H1 (cell line): ENCODE measurements at places on chromosomes 11 and 22. TPM values are rescaled to one million over a fixed set of nuclear protein-coding genes. Genes with fewer than 3 reads are reported as not detected.

- H3K36me3 ChIP-seq: no peaks in the 10 kb centered on the region
- no peak overlapping the region for H3K4me3 ChIP-seq
- no peak overlapping the region for H3K27ac ChIP-seq
- H3K27me3 ChIP-seq: no peaks in the 10 kb centered on the region
- DNase-seq: no peak
Measured at GRCh38 chr11:45654231-45655011, 11.0 kb downstream of the CHST1 start.

- H3K36me3 ChIP-seq: no peaks in the 10 kb centered on the region
- no peaks in the 10 kb centered on the region for H3K27me3 ChIP-seq
- no peak overlapping the region for H3K4me3 ChIP-seq
- DNase-seq: peak; percentile 95
Measured at GRCh38 chr11:46315033-46315738, 32.1 kb upstream of the DGKZ start.

- H3K27me3 ChIP-seq: peaks cover 30% of the 10 kb centered on the region
- no peak overlapping the region for H3K4me3 ChIP-seq
- no peaks in the 10 kb centered on the region for H3K36me3 ChIP-seq
- peaks cover 11% of the 10 kb centered on the region for H3K4me1 ChIP-seq
- no peak overlapping the region for H3K27ac ChIP-seq
Measured at GRCh38 chr11:114075891-114076441, 16.5 kb downstream of the ZBTB16 start.

DNA sequence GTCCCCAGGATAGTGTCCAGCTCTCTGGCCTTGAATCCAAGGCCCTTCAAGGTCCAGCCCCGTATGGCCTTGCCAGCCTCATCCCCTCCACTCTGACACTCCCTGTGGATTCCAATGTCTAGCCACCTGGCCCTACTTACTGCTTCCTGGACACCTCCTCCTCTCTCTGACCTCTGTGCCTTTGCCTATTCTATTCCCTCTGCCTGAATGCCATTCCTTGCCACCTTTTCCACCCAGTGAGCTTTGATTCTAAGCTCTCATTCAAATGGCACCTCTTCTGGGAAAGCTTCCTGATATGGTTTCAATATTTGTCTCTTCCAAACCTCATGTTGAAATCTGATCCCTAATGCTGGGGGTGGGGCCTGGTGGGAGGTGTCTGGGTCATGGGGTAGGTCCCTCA lies 31.9 kb upstream of the TTLL12 start:
- peaks cover 4% of the 10 kb centered on the region; the same call in 1 of the 2 replicates for H3K4me1 ChIP-seq
- no peak overlapping the region for H3K4me3 ChIP-seq
- H3K27me3 ChIP-seq: no peaks in the 10 kb centered on the region
- no peak overlapping the region for H3K27ac ChIP-seq

DNA sequence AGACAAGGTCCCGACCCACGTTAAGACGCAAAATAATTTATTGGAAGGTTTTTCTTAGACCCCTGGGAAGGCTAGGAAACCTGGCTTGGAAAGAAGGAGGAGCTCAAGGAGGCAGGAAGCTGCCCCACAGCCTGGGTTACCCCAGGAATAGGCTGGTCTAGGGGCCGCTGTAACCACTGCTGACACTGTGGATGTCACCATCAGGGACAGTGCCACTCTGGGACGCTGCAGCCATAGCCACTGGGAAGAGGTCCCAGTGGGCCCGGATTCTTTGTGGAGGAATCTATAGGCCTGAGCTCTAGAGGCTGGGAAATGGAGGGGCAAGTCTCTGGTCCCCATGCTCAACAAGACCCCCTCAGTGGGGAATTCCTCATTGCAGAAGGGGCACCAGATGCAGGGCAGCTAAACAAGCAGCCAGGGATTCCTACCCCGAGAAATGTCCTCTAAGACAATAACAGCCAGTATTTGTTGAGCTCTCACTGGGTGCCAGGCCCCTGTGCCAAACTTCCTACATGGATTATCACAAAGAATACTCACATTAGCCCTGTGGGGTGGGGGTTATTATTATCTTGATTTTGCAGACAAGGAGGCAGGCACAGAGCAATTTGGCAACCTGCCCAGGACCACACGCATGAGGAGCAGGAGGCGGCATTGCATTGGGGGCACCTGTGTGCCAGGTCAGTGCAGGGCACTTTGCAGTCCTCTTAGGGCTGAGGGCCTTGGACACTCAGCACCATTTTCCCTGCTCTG lies 19.5 kb upstream of the CHKA start:
- no peak overlapping the region for H3K4me3 ChIP-seq
- H3K4me1 ChIP-seq: no peaks in the 10 kb centered on the region
- DNase-seq: no peak

DNA sequence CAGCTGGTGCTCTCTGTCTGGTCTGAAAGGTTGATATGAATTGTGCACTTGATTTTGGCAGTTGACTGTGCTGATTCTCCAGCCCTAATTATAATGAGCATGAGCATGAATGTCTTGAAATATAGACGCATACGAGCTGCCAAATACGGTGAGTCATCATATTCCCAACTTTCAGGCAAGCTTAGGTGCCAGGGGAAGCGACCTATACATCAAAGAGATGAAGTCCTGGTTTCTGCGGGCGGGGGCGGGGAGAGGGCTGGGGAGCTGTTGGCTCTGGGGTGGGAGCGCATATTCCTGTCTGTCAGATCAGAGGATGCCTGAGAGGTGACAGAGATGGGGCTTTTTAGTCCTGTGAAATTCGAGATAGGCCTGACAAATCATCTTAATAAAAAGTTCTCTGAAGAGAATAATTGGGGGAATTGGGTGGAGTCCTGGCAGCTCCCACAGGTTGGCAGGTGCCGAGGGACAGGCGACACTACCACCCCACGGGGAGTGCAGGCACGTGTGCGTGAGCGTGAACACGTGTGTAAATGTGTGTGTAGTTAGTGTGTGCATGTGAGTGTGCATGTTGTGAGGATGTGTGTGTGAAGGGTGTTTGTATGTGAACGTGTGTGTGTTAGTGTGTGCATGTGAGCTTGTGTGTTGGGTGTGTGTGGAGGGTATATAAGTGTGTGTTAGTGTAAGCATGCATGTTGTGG lies 865.3 kb downstream of the TBC1D22A start:
- H3K4me1 ChIP-seq: no peaks in the 10 kb centered on the region
- H3K36me3 ChIP-seq: no peaks in the 10 kb centered on the region
- H3K4me3 ChIP-seq: no peak overlapping the region
- no peaks in the 10 kb centered on the region for H3K27me3 ChIP-seq
- no peak overlapping the region for H3K27ac ChIP-seq
- DNase-seq: no peak

GRCh38 chr22:26443901-26444690 lies 15.0 kb downstream of the ASPHD2 start:
- H3K4me1 ChIP-seq: no peaks in the 10 kb centered on the region
- DNase-seq: no peak
- H3K4me3 ChIP-seq: no peak overlapping the region
- H3K36me3 ChIP-seq: no peaks in the 10 kb centered on the region
- no peak overlapping the region for H3K27ac ChIP-seq

- H3K27me3 ChIP-seq: no peaks in the 10 kb centered on the region
- no peaks in the 10 kb centered on the region for H3K36me3 ChIP-seq
- H3K4me3 ChIP-seq: no peak overlapping the region
- DNase-seq: no peak
- no peaks in the 10 kb centered on the region for H3K4me1 ChIP-seq
- no peak overlapping the region for H3K27ac ChIP-seq
Measured at GRCh38 chr11:19447150-19447566, 206.4 kb upstream of the E2F8 start.

DNA sequence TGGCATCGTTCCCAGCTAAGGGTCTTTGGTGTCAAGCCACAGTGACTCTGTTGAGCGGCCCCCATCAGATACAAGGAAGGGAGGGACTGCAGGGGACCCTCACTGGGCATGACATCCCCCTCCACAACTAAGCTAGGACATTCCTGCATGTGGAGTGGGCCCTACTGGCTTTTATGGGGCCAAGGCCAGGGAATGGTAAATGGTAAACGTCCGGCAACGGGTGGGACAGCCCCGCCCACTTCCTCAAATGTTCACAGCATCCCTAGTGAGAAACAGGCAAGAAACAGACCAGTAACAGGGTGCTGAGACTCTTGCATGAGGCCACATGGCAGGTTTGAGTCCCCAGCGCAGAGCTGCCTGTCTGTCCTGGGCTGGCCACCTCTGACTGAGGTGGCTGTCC lies 4.4 kb downstream of the TMPRSS6 start:
- no peaks in the 10 kb centered on the region for H3K36me3 ChIP-seq
- no peak overlapping the region for H3K4me3 ChIP-seq
- H3K27ac ChIP-seq: no peak overlapping the region
- H3K4me1 ChIP-seq: no peaks in the 10 kb centered on the region
- no peak for DNase-seq

GRCh38 chr11:14768526-14769188 lies 123.4 kb downstream of the CYP2R1 start:
- no peak overlapping the region for H3K27ac ChIP-seq
- H3K36me3 ChIP-seq: no peaks in the 10 kb centered on the region
- H3K4me1 ChIP-seq: no peaks in the 10 kb centered on the region
- H3K27me3 ChIP-seq: no peaks in the 10 kb centered on the region

GRCh38 chr11:104649002-104649401 lies 249.3 kb downstream of the CASP12 start:
- no peak overlapping the region for H3K4me3 ChIP-seq
- H3K27me3 ChIP-seq: no peaks in the 10 kb centered on the region
- no peak for DNase-seq
- no peak overlapping the region for H3K27ac ChIP-seq
- H3K4me1 ChIP-seq: no peaks in the 10 kb centered on the region

- peaks cover 7% of the 10 kb centered on the region for H3K4me1 ChIP-seq
- H3K27ac ChIP-seq: no peak within 1 kb of the TSS
- H3K27me3 ChIP-seq: peaks cover 51% of the 10 kb centered on the region
- H3K4me3 ChIP-seq: peak within 1 kb of the TSS; percentile 54
Measured at GRCh38 chr11:14971865-14972580, at the start of gene CALCA. Gene CALCA, minus strand, starts transcription at chr11:14972351. Its CDS starts 1,159 bp downstream, at chr11:14971192.

DNA sequence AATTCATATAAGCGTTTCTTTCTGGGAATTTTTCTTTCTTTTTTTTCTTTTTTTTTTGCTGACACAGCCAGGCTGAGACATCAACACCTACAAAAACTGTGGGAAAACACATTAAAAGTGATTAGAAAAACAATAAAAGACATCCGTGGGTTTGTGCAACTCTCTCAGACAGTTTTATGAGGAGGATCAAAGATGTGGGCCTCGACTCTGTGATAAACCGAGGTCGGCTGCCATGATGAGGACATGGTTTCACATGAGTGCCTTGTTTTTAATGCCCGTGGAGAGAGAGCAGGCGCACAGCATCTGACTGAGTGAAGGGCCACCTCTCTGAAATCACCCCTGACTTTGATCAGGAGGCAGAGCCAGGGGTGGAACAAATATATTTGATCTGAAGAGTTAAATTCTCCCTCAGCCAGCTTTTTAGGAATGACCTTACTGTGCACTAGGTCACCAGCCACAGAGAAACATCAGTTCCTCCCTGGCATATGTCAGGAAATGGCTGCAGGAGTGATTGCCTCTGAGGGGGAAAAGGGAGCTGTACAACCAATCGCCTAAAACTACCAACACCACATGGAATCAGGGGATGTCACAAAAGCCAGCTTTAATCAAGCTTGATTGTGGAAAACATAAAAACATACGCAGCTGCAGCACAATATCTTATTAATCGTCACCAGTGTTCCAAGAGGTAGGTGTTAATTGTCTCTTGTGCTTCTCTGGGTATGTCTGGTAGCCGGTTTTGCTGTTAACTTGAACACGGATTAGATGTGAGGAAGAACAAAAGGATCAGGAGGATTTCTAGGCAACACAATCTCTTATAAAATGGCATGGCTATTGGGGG lies 164.7 kb downstream of the MAML2 start:
- no peak overlapping the region for H3K27ac ChIP-seq
- no peaks in the 10 kb centered on the region for H3K36me3 ChIP-seq
- no peaks in the 10 kb centered on the region for H3K27me3 ChIP-seq
- no peak for DNase-seq
- H3K4me3 ChIP-seq: no peak overlapping the region
- peaks cover 3% of the 10 kb centered on the region; the same call in 1 of the 2 replicates for H3K4me1 ChIP-seq

DNA sequence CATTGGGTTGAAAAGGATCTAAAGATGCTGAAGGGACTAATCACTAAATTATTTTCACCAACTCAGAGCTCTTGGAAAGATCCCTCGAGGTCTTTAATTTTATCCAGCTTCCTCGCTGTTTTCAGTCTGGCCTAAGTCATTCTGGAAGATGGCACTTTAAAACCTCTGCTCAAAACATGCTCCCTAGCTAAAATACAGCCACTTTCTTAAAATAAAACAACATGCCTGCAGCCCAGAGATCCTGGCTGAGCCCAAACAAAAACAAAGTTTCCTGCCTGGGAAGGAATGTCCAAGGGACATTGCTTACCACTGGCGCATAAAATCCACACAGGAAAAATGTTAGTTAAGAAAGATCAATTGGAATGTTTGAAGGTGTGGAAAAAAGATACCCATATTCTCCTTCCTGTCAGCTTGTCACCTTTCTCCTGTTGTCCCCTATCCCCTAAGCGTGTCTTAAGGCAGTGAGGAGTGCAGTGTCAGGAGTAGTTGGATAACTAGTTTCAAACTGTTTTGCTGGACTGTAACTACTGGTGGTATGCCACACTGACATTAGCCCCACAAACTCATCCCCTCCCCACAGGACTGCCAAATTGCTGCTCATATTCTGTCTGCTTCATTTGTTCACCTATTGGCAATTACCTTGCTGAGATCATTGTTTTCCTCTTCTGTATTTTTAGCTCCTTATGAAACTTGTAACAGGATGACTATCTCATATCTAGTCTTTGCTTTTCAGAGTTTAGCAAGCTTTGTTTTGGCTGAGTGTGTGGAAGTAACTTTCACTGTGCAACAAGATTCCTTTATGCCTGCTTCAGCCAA lies 108.3 kb upstream of the SESN3 start:
- no peaks in the 10 kb centered on the region for H3K27me3 ChIP-seq
- 0 out of 2 replicates have a peak overlapping the region, but pooled peaks have one; percentile 2 for H3K27ac ChIP-seq
- H3K4me3 ChIP-seq: peak overlapping the region; percentile 19; the same call in 1 of the 2 replicates
- H3K4me1 ChIP-seq: peaks cover 32% of the 10 kb centered on the region

GRCh38 chr11:75356613-75357012 lies 5.2 kb upstream of the ARRB1 start:
- H3K27ac ChIP-seq: no peak overlapping the region
- H3K36me3 ChIP-seq: no peaks in the 10 kb centered on the region
- H3K4me1 ChIP-seq: no peaks in the 10 kb centered on the region; the same call in 1 of the 2 replicates

- DNase-seq: no peak
- H3K4me3 ChIP-seq: no peak overlapping the region
- H3K27ac ChIP-seq: no peak overlapping the region
- no peaks in the 10 kb centered on the region for H3K4me1 ChIP-seq
- no peaks in the 10 kb centered on the region for H3K27me3 ChIP-seq
- no peaks in the 10 kb centered on the region for H3K36me3 ChIP-seq
Measured at GRCh38 chr11:8634498-8634897, 40.5 kb upstream of the STK33 start.

- H3K27me3 ChIP-seq: no peaks in the 10 kb centered on the region
- no peak overlapping the region for H3K4me3 ChIP-seq
- H3K27ac ChIP-seq: no peak overlapping the region
- DNase-seq: no peak
Measured at GRCh38 chr11:15618583-15619032, 503.9 kb downstream of the INSC start.

GRCh38 chr11:60985991-60986915 lies 14.8 kb downstream of the CD6 start:
- no peaks in the 10 kb centered on the region; the same call in 1 of the 2 replicates for H3K27me3 ChIP-seq
- H3K36me3 ChIP-seq: no peaks in the 10 kb centered on the region
- no peak overlapping the region for H3K27ac ChIP-seq

GRCh38 chr11:67544616-67545242 lies 21.5 kb upstream of the CABP2 start:
- H3K36me3 ChIP-seq: no peaks in the 10 kb centered on the region
- H3K27ac ChIP-seq: no peak overlapping the region
- no peak for DNase-seq
- no peak overlapping the region for H3K4me3 ChIP-seq
- H3K4me1 ChIP-seq: peaks cover 5% of the 10 kb centered on the region; the same call in 1 of the 2 replicates

CD6 gene
- total RNA-seq: 0.19 TPM in 1 of 2 replicates, not detected in the other

P2RX3 gene
- total RNA-seq: 0.29 and 0.47 TPM in 2 replicates

NECTIN1 gene
- total RNA-seq: 97.6 and 97.7 TPM in 2 replicates

RTN4R gene
- total RNA-seq: 21.8 and 22.5 TPM in 2 replicates

FAM180B gene
- not detected in 2 replicates for total RNA-seq

LINC01488 gene
- not detected in 2 replicates for total RNA-seq

RBM4B gene
- total RNA-seq: 27.5 and 30.6 TPM in 2 replicates

CLDN5 gene
- 0.69 and 1.6 TPM in 2 replicates for total RNA-seq
